GF-D8 (cell line): ENCODE measurements at places on chromosomes 1 and 21.

DNA sequence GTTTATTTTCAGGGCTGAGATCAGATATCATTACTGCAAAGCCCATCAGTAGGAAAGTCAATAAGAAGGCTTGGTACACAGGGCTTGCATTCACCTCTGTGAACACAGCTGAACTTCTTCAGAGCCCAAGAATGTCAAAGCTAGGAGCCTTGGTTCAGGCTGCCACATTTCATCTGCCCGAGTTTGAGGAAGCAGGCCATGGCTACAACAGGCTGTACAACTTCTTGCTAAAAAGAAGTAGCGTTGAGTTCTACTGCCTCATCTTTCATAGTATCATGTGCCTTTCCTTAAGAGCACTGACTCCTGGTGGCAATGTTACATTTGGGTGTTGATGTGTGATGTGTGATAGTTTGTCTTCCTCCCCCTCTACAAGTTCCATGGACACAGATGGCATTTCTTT is 10.1 kb downstream of the C1orf162 start:
- DNase-seq = no peak

GRCh38 chr21:36171336-36171735 is 14.7 kb downstream of the DOP1B start:
- DNase-seq = no peak

DNA sequence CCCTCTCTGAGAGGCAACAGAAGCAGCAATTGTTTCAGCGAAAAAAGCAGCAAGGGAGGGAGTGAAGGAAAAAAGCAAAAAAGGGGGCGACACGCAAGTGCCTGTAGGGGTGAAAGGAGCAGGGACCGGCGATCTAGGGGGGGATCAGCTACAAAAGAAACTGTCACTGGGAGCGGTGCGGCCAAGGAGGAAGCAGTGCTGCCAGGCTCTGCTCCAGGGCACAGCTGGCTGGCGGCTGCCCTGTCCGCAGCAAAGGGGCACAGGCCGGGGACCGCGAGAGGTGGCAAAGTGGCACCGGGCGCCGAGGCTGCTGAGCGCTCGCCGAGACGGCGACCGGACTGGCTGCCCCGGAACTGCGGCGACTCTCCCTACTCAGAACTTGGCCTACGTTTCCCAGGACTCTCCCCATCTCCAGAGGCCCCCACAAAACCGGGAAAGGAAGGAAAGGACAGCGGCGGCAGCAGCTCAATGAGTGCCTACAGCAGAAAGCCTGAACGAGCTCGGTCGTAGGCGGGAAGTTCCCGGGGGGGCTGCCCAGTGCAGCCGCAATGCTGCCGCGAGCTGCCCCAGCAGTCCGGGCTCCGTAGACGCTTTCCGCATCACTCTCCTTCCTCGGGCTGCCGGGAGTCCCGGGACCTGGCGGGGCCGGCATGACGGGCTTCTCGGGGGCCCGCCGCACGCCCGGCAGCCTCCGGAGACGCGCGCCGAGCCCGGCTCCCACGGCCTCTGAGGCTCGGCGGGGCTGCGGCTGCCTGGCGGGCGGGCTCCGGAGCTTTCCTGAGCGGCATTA is 1.0 kb upstream of the CDKN2C start:
- DNase-seq = no peak

DNA sequence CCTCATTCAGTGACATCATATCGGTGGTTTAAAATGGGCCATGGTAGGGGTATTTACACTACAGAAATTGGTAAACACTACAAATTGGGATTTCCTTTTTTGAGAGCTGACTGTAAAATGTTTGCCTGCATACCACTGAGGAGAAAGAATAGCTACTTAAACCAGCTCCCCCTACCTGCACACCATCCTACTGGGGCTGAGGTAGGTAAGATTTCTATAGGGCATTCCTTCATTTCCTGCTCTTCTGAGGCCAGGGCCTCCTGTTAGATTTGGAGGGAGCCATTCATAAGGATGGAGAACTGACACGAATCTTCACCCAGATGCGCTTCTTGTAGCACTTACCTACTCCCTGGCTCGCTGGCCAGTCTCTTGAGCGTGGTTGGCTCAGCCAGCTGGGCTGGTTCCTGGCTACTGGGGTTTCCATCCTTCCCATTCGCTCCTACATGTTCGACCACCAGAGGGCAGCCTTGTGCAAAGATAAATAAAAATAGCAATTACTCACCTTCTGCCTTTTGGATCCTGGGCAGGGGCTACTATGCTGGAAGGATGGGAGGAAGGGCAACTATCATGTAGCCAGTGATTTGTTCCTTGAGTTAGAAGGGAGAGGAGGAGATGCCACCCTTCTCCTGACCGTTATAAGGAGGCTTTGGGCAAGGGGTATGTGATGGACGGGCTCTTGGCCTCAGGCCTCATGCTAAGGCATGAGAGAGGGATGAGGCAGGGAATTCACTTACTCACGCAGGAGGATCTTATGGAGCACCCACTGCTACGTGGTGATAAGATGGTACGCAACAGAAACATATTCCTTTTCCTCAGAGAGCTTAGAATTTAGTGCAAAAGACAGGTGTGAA is 10.7 kb downstream of the OPTC start:
- no peak for DNase-seq

DNA sequence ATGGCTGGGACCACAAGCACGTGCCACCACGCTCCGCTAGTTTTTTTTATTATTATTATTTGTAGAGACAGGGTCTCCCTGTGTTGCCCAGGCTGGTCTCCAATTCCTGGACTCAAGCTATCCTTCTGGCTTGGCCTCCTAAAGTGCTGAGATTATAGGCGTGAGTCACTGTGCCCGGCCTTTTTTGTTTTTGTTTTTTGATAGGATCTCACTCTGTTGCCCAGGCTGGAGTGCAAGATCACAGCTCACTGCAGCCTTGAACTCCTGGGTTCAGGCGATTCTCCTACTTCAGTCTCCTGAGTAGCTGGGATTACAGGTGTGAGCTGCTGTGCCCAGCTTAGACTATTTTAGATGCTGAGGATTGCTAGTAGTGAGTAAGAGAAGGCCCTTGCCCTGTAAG is 11.8 kb upstream of the RNF11 start:
- no peak for DNase-seq

- DNase-seq = peak; percentile 29
Observed at GRCh38 chr1:225422031-225422605, 5.7 kb downstream of the LBR start.

- no peak for DNase-seq
Observed at GRCh38 chr1:235266325-235266724, 61.7 kb downstream of the ARID4B start.

- no peak for DNase-seq
Observed at GRCh38 chr1:10450836-10451235, 1.0 kb downstream of the CORT start.

GRCh38 chr1:209157546-209158249 is 425.8 kb upstream of the CAMK1G start:
- no peak for DNase-seq
